Stimulated activated CD4-positive, alpha-beta T cell treated with anti-CD3 and anti-CD28 coated beads, Interleukin-15, amount 100 ng/mL, for 1 hour (primary cell): ENCODE measurements at places on chromosomes 6 and 20.

DNA sequence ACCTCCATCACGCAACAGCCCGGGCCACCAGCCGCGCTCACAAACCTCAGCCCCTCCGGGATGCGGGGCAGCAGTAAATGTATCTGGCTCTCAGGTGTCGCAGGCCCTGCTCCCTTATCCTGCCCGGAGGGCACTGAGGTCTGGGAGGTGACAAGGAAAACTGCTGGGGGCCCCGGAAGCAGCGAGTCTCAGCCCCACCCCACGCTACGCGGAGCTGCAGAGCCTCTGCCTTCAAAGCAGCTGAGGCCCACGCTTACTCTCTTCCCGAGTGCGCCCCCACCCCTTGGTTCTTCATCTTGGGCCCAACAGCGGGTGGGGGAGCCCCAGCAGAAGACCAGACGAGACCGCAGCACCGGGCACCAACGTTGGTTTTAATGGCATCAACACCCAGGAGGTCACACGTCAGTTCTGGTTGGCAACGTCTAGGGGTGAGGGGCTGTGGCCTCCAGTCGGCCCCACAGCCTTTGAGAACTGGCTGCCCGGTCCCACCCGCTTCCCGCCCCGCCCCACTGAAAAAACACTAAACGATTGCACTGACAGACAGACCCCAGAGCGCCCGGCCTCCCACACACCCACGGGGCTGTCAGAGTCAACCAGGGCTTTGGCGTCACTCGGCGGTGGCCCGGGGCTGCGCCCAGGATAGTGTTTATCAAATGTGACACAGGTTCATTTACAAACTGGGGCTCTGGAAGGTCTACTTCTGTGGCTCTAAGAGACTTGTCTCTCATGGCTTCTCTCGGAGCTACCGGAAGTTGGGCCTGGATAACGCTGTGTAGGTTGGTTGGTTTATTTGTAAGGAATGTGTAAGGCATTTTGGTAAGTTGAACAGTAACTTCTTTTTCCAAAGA, 43.7 kb downstream of the DSTN start:
- no peak for DNase-seq

DNA sequence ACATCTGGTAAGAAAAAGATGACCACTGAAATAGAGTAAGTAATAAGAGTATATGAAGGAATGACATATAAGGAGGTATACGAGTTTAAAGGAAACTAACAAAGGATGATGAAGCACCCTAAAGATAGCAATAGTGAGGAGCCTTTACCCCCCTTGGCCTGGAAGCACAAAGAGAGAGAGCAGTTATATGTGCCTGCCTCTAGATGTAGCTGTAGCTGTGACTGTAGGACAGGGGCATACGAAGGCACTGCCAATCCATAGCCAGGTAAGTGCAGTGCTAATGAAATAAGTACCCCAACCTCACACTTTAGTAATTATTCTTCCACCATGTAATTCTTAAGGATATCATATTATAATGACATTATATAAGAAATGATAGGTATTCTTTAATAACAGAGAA, 90.1 kb upstream of the FKBP1C start:
- no peak for DNase-seq

- no peak for DNase-seq
These were observed 402.8 kb upstream of the JAG1 start for GRCh38 chr20:11076434-11077105.

- no peak for DNase-seq
These were observed 81.4 kb downstream of the LIN28B start for GRCh38 chr6:105038259-105038658.

- DNase-seq: no peak
These were observed 192.0 kb upstream of the PLN start for GRCh38 chr6:118356054-118356453.

DNA sequence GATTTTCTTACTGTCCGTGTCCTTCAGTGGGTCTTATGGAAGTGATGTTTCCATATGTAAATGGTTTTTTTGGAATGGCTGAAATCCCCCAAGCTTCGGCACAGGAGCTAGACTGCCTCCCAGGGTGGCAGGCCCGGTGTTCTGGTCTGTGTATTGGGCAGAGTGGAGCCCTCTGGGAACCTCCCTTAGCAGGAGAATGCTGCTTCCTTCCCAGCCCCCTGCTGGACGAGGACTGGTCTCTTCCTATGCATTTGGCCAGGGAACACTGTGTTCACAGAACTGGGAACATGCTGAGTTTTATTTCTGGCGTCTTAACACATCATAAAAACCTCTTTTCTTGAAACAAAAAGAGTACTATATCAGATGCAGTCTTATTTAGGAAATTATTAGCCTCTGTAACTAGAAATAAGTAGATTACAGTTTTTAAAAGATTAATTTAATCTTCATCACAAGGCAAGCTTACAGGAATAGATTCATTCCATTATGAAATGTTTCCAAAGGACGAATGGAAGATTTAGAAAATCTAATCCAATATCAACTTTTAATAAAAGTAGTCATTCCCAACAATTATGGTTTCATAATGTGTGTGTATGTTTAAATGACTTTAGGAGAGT, 56.6 kb downstream of the SYTL3 start:
- DNase-seq: no peak

- no peak for DNase-seq
These were observed 12.2 kb downstream of the HEBP2 start for GRCh38 chr6:138416206-138416605.

DNA sequence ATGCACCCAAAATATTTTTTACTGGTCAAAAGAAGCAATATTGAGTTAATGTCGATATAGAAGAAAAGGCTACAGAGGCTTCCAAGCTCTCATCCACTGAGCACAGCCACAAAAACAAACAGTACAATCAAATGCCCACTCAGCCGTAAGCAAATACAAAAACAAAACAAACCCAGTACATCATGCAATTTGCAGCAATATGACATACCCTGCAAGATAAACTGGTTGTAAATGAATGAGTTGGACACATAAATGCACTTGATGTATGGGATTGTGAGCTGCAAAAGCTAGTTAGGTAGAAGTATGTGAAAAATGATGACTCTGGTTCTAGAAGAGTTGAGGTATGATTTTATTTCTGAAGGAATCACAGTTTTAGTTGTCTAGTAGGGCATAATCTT, 83.9 kb downstream of the SESN1 start:
- no peak for DNase-seq

- DNase-seq: no peak
These were observed 216.2 kb downstream of the TRDN start for GRCh38 chr6:123420512-123420911.

DNA sequence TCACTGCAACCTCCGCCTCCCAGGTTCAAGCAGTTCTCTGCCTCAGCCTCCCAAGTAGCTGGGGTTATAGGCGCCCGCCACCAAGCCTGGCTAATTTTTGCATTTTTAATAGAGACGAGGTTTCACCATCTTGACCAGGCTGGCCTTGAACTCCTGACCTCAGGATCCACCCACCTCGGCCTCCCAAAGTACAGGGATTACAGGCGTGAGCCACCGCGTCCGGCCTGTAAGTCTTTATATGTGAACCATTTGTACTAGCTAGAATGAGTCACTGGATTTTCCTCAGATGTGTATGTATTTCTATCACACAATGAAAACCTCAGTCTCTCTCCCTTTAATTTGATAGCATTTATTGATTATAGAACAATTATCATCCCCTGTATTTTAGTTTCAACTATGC, 34.0 kb downstream of the ITCH start:
- no peak for DNase-seq

DNA sequence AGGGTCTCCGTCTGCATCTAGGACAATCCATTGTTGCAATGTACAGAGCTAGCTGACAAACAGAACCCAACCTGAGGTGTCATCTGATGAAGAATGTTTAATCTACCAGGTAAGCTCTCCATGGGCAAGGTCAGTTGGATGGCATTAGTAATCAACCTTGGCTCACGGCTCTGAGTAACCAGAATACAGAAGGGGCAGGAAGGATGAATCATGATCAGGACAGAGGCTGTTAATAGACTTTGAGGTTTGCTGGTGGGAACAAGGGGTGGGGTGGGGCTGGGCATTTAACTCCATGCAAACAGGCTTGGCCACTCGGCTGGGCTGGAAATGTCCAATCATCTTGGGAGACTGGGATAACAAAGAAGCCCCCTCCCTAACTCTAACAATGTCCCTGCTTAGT, 77.1 kb upstream of the MRPS10 start:
- no peak for DNase-seq

DNA sequence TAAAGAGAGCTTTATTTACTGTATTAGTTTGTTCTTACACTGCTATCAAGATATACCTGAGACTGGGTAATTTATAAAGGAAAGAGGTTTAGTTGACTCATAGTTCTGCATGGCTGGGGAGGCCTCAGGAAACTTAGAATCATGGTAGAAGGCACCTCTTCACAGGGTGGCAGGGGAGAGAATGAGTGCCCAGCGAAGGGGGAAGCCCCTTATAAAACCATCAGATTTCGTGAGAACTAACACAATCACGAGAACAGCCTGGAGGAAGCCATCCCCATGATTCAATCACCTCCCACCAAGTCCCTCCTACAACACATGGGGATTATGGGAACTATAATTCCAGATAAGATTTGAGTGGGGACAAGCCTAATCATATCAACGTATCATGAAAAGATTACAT, 27.2 kb downstream of the ARID1B start:
- DNase-seq: no peak

- no peak for DNase-seq
These were observed 45.2 kb upstream of the RALY start for GRCh38 chr20:33948480-33948879.

DNA sequence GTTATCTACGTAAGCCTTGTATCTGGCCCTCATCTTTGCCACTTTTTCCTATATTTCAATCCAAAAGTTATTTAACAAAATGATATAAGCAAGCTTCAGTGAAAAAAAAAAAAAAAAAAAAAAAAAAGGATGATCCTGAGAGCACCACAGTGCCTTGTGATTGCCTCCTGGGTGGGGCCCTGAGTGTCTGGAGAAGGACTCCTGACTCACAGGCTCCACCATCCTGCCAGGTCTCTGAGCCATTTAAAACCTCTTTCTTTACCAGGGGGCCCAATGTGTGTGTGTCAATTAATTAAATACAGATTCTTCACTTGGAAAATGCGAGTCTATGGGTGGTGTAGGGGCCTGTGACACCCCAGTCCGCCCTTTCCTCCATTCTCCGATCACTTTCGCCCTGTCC, 105.2 kb downstream of the SMOC2 start:
- no peak for DNase-seq
